ENCODE measurements at places on chromosomes 3 and 15. TPM values are rescaled to one million over a fixed set of nuclear protein-coding genes. Genes with fewer than 3 reads are reported as not detected.

Gene MGLL
- 55.2 TPM for total RNA-seq

Gene RNU6-1
- not detected for total RNA-seq

Gene C3orf85
- not detected for total RNA-seq

Gene ASB7
- total RNA-seq: 13.5 TPM

Gene PDZRN3
- total RNA-seq: 32.7 TPM

Gene FBLN2
- total RNA-seq: 243 TPM
